ENCODE measurements at places on chromosomes 4 and X.

DNA sequence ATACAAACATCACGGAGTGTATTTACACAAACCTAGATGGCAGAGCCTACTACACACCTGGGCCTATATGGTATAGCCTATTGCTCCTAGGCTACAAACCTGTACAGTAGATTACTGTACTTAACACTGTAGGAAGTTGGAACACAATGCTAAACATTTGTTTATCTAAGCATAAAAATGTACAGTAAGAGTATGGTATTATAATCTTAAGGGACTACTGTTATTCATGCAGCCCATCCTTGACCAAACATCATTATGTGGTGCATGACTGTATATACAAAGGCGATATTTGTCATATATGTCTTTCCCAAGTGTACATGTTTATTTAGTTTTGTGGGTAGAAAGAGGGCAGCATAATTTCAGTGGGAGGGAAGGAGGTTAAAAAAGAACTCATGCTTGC lies 177.7 kb upstream of the FSTL5 start:
- no peak for DNase-seq

- no peak for DNase-seq
Observed at GRCh38 chr4:74536557-74536956, 91.6 kb downstream of the AREG start.

- no peak for DNase-seq
Observed at GRCh38 chrX:152926923-152927322, 29.1 kb downstream of the ZNF185 start.

DNA sequence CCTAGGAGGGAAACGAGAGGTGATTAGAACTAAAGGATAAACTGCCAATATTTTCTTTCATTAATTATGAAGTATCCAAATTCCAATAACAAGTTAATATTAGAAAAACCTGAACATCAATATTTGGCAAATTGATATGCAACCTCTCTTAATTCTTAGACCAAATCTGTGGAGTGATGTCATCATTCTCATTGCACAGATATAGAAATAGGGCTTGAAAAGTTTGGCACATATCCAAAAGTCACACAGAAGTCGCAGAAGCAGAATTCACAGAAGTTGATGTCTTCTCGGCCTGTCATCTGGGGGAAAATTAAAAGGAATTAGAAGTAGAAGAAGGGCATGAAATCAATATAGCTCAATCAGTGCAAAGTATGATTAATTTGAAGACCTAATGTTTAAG lies 36.9 kb downstream of the ENPEP start:
- DNase-seq = no peak

GRCh38 chrX:10121787-10122186 lies 35.0 kb upstream of the CLCN4 start:
- DNase-seq = peak; percentile 67

DNA sequence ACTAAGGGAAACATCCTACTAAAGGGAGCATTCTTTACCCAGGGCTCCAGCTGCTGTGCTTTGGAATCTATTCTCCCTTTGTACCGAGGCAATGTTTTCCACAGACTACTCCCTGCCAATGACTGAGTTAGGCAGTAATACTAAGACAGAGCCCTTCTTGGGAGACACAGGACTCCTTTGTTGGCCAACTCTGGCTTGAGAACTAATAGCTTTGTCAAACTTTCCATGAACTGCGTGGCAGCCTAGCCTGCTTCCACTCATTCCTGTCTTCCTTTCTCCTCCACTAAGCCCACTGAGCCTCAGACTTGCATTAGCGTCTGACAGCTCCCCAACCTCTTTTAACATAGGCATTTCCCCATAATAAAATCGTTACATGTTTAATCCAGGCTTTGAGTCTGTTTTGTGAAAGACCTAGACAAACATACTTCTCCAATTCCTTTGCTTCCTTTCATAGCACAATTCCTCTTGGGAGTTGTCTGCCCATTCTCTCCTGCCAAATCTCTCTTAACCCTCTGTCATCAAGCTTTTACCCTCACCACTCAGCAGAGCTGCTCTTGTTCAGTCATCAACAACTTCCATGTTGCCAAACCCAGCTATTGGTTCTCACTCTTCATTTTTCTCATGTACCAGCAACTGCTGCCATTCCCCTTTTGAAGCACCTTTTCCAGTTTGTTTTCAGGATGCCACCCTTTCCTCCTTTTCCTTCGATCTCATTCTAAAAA lies 300.3 kb upstream of the IGFBP7 start:
- DNase-seq = no peak

DNA sequence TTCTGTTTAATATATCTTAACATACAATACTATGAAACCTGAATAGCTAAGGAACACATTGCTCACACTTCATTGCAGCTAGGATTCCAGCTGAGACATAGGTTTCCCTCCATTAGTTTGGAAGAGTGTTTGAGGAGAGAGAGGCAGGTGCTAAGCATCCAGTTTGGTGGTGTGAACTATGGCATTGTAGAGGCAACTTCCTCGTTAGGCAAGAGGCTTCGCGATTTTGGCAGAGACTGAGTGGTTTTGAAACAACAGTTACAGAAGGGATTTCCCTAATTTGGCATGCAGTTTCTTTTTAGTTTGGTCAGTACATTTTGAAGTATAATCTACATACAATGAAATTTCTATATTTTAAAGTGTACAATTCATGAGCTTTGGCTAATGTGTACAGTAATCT lies 117.1 kb upstream of the BMP3 start:
- no peak for DNase-seq

DNA sequence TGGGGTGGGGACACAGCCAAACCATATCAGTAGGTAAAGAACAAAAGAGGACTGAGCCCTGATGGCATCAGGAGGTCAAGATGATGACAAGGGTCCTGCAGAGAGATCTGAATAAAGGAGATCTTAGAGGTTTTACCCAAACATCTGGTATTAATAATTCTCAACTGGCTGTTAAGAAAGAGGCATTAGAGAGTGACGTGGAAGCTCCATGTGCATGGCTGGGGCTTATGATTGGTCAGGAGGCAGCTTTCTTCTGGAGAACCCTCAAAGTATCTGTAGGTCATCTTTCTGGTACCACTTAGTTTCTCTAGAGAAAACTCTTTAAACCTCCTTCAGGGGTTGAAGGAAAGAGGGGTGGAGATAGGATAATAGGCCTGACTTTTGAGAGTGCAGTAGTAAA lies 18.7 kb downstream of the MGST2 start:
- DNase-seq = no peak

GRCh38 chrX:66150163-66150562 lies 13.9 kb upstream of the HEPH start:
- no peak for DNase-seq

DNA sequence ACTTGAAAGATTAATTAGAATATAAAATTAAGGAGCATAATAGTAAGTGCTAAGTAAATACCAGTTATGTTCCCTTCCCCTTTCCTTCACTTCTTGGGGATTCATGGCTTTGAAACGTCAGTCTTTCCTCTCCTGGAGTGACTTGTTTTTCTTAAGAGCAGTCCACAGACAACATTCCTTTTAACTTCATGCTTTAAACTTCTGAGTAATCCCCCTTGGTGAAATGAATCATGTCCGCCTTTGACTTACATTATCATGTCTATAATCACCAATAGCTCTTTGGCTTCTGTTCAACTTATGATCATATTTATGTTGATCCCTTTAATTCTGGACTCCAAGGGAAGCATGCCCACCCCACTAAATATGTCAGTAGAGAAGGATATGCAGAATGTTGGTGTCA lies 1012.1 kb upstream of the SLIT2 start:
- no peak for DNase-seq

- no peak for DNase-seq
Observed at GRCh38 chr4:109113521-109113920, 188.9 kb downstream of the COL25A1 start.

GRCh38 chrX:67780694-67781109 lies 236.9 kb downstream of the AR start:
- no peak for DNase-seq

- no peak for DNase-seq
Observed at GRCh38 chrX:42694260-42694815, 83.6 kb downstream of the PPP1R2C start.

DNA sequence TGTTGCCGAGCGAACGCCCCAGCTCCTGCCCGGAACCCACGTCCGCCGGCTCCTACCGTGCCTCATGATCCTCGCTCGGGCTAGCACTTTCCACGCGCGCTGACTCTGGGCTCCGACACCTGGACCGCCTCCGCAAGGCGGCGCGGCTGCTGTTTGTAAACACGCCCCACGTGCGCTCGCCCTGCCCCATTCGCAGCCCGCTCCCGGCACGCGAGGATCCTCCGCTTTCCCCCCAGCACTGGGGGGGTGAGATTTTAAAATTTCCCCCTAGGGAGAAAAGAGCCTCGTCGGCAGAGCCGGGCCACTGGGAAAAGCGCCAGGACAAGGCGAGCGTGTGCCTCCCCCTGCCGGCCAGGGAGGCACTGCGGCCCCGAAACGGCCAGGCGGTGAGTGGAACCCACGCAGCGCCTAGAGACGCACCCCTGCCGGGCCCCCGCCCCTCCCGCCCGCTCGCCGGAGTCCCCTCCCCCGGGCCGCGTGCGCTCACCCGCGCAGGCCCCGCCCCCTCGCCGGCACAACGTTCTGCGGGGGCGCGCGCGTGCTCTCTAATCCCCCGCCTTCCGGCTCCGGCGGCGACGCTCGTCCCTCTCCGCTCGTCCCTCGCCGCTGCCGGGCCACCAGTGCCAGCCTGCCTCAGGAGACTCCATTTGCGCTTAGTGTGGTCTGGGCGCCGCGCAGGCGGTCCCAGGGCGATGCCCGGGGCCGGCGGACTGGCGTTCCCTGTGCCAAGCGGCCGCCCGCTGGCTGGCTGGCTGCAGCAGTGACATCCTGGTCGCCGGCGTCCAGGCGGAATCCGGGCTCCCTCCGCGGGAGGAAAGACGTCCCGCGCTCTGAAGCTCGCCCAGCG lies at the start of gene TIGD2:
TSS of gene TIGD2 (plus strand) at position 548 of the 847 bp plus-strand sequence. CDS start 1,442 bp downstream, outside the sequence.
- peak; percentile 94 for DNase-seq
